ENCODE measurements at places on chromosomes 16 and 17.
A peak's percentile ranks its signal among the peaks of the same experiment; 100 is the strongest.

- no peak for DNase-seq
These were observed 9.5 kb downstream of the HSD17B2 start for GRCh38 chr16:82044585-82044911.

DNA sequence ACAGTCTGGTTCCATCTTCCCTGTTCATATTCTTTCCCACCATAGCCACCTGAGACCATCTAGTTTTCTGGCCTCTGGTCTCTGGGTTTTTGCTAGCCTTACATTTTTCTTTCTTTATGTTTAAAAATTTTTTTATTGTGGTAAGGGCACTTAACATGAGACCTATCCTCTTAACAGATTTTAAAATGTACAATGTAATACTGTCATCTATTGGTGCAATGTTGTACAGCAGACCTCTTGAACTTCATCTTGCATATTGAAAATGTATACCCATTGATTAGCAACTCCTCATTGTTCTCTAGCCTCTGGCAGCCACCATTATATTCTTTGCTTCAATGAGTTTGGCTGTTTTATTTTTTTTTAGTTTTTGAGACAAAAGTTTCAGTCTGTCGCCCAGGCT lies 39.2 kb downstream of the ITGAM start:
- no peak for DNase-seq

DNA sequence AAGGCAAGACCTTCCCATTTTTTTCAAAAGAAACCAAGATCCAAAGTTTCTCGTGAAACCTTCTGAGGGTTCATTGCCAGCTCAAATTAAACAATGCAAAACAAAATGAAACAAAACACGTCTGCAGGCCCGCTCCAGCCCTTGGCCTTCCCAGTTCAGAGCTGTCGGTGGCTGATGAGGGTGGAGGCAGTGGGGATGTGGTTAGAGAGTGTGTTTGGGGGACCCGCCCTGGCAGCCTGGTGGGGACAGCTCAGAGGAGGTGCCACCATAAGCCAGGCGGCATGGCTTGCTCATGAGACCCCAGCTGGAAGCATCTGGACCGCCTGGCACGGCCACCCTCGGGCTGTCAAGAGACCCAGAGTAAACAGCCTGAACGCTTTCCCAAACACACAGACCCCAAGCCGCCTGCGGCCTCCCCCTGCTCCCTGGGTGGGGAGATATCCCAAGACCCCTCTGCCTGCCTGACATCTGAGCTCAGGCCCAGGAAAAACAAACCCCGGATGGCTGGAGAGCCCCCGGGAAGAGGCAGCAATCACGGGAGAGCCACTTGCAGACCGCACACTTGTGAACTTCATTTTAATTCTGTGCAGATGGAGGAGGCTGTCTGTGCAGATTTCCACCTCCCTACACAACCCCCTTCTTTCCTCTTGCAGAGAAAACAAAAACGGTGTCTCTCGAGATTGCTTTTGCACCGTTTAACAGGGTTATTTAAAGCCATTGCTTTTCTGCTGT lies 35.4 kb upstream of the LITAF start:
- DNase-seq, result no peak

DNA sequence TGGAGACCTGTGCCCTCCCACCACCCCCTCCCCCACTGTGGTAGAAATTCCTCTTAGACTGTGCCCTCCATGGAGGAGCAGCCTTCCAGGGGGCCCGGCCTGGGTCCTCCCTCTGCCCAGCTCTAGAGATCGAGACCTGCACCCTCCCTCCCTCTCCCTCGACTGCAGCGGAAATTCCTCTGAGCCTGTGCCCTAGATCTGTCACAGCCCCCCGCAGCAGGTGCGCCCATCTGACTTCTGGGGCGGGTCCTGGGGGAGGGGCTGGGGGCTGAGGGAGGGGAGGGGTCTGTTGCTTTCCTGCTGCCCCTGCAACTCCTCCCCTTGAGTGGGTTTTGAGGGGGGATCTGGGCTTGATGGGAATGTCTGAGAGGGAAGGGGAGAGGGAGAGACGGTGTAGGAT lies 177.8 kb upstream of the GSE1 start:
- no peak for DNase-seq

GRCh38 chr16:967077-967541 lies 3.7 kb downstream of the LMF1 start:
- no peak for DNase-seq

- DNase-seq, result no peak
These were observed 8.1 kb downstream of the MEIOB start for GRCh38 chr16:1863681-1864460.

GRCh38 chr17:32185875-32186274 lies 43.6 kb downstream of the RHOT1 start:
- no peak for DNase-seq

GRCh38 chr17:55816532-55817396 lies 65.9 kb downstream of the PCTP start:
- DNase-seq, result no peak

GRCh38 chr16:74477226-74477625 lies 55.9 kb upstream of the CLEC18B start:
- DNase-seq, result no peak

DNA sequence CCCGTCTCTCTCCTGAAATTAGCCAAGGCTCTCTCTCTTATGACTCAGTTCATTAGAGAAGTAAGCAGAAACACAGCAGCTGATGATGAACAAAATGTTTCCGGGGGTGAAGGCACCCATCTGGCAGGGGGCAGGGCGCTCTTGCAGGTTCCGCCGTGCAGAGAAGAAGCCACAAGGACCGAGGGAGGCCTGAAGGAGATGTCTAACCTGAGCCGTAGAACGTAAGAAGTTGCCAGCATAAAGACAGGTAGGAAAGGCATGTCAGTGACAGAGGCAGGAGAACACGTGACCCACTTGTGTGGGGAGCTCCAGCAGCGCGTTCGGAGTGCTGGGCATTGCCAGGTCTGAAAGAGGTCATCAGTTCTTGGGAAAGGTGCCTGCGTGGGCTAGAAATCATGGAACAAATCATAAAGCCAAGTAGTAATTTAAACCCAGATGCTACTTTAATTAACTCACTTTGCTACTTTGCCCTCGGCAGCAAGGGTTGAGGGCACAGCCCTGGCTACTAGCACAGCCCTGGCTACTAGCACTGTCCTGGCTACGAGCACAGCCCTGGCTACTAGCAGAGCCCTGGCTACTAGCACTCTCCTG lies 198.6 kb downstream of the RPTOR start:
- peak; percentile 37 for DNase-seq

- DNase-seq, result no peak
These were observed 154.4 kb downstream of the AXIN2 start for GRCh38 chr17:65407017-65407416.

DNA sequence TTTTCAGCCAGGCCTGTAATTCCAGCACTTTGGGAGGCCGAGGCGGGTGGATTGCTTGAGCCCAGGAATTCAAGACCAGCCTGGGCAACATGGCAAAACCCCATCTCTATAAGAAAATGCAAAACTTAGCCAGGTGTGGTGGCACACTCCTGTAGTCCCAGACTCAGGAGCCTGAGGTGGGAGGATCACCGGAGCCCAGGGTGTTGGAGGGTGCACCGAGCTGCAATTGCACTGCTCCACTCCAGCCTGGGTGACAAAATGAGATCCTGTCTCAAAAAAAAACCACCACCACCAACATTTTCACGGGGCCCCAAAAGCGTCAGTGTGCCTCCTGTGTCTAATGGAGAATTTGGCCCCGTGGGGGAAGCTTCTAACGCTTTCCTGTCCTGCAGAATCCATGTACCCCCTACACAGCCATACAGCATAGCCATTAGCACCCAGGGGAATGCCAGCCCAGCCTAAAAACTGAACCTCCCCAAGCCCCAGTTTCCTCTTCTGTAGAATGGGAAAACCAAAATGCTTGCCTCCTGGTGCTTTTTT lies 22.2 kb upstream of the MAP3K14 start:
- no peak for DNase-seq

- peak; percentile 9 for DNase-seq
These were observed 2.1 kb upstream of the C17orf78 start for GRCh38 chr17:37373530-37374159.

GRCh38 chr17:9151091-9151490 lies 129.8 kb downstream of the NTN1 start:
- no peak for DNase-seq

DNA sequence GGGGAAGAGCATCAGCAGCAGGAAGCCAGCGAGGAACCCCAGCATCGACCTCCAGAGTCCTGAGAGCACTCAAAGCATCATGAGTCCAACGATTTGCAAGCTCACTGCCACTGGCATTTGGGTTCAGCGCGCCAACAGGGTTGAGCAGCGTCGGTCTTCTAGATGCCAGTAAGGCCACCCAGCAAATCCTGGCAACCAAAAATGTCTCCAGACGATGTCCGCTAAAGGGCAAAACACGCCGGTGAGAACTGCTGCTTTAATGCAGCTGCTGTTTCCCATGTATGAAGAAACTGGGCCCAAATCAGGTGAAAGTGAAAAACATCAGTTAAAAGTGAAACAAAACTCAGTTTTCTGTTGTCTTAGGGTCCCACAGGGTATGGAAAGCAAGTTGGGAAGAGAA lies 70.2 kb downstream of the ANKRD11 start:
- DNase-seq, result no peak

GRCh38 chr17:59611503-59611902 lies 8.2 kb upstream of the CLTC start:
- DNase-seq, result no peak

DNA sequence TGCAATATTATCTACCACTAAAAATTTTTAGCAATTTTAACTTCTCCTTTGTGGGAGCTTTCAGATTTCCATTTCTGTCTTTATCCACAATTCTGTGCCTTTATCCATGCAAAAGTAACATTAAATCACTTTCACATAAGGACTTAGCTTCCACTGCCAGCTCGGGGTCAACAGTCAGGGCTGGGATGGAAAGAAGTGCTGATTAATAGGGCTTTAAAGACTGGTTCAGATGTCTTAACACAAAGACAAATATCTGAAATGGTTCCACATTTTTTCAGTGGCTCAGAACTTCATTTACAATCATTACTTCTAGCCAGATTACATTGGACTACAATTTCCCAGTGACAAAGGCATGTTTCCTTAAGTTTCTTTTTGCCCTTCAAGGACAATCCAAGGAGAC lies 191.8 kb upstream of the CPHXL start:
- DNase-seq, result no peak

- DNase-seq, result no peak
These were observed 257.6 kb downstream of the PARN start for GRCh38 chr16:14372471-14372870.

GRCh38 chr16:71927383-71927782 lies 32.1 kb downstream of the IST1 start:
- no peak for DNase-seq

GRCh38 chr17:79750650-79751545 lies 20.2 kb downstream of the ENPP7 start:
- DNase-seq, result no peak

DNA sequence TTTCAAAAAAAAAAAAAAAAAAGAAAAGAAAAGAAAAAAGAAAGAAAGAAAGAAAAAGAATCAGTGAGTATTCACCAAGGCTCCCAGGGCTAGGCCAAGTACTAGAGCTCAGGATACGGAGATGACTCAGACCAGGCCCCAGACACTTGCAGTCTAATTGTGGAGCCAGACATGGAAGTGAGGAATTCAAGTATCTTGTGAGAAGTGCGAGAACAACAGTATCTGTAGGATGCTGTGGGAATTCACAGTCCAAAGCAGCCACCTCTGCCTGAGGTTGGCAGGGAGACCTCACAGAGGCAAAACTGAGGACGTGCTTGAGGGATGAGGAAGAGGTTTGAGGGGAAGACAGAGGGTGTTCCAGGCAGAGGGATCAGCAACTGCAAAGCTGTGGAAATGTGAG lies 14.0 kb upstream of the ALDOA start:
- no peak for DNase-seq

- DNase-seq, result no peak
These were observed 1.2 kb downstream of the RABEP2 start for GRCh38 chr16:28923652-28924398.

DNA sequence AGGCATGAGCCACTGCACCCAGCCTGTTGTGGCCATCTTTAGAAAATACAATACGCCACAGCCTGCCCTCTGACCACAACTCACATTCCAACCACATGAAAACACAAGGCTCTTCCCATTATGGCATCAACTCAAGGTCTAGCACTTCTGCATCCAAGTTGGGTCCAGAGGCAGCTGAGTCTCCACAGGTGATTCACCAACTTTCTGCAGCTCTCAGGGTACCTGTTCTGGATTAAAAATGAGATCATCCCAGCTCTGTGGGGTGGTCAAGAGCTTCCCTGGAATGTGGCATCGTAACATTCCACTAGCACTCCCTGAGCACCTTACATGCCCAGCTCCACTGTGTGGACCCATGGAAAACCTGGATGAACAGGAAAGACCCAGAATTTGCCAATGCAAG lies 9.9 kb upstream of the GUCY2D start:
- DNase-seq, result no peak

GRCh38 chr17:72588961-72589360 lies 468.1 kb downstream of the SOX9 start:
- peak; percentile 81 for DNase-seq

DNA sequence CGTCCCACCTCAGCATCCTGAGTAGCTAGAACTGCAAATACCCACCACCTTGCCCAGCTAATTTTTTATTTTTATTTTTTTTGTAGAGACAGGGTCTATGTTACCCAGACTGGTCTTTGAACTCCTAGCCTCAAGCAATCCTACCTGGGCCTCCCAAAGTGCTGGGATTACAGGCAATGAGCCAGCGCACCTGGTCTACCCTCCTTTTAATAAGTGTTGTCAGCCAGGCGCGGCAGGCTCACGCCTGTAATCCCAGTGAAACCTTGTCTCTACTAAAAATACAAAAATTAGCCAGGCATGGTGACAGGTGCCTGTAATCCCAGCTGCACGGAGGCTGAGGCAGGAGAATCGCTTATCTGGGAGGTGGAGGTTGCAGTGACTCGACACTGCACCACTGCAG lies 19.3 kb downstream of the RFFL start:
- DNase-seq, result no peak

DNA sequence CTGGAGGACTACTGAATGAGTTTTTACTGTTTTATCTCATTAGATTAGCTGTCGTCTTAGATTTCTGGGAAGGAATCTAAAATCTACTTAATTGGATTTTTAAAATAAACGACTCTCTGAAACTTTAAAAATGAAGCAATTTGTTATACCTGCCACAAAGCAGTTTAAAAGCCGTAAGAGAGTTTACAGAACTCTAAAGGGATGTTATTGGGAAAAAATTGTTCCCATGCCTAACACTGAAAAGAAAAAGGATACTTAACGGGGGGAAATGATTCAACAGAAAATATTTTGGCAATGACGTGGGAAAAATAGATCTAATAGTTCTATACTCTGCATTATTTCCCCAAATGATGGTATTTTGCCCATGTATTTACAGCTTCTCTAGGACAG lies 27.0 kb downstream of the ARHGAP17 start:
- DNase-seq, result no peak

- DNase-seq, result no peak
These were observed 480.2 kb upstream of the ERCC4 start for GRCh38 chr16:13439766-13440165.

DNA sequence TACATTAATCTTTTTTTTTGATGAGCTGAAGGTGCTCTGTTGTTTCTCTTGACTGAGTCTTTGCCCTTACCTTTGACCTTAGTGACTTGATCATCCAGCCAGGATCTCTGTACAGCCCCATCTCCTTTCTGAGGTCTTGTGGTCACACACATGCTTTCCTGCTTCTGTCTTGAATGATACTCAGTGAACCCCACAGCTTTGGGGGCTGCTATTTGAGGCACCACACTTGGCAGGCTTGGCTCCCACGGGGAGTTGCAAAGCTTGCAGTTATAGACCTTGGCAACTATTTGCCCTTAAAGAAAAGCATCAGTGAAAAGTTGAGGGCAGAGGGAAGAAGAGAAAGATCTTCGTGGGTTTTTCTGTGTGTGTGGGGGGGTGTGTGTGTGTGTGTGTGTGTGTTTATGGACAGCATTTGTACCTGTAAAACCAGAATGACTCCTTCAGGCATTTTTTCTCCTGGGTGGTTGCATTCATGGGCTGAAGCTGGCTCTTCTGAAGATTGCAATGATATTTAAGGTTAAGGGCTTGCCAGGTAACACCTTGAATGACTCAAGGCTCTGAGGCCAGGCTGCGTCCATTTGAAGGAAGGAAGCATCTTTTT lies 101.6 kb downstream of the MSI2 start:
- DNase-seq, result no peak

Measured in NCI-H187 (cell line).